LoVo (cell line): ENCODE measurements at places on chromosomes 3 and 15.

- no peak for DNase-seq
Observed at GRCh38 chr3:40605960-40606359, 81.2 kb downstream of the ZNF621 start.

- DNase-seq, result no peak
Observed at GRCh38 chr3:55567615-55568014, 80.5 kb upstream of the WNT5A start.

GRCh38 chr15:44296625-44297524 lies 8.4 kb downstream of the GOLM2 start:
- DNase-seq, result peak; percentile 79

DNA sequence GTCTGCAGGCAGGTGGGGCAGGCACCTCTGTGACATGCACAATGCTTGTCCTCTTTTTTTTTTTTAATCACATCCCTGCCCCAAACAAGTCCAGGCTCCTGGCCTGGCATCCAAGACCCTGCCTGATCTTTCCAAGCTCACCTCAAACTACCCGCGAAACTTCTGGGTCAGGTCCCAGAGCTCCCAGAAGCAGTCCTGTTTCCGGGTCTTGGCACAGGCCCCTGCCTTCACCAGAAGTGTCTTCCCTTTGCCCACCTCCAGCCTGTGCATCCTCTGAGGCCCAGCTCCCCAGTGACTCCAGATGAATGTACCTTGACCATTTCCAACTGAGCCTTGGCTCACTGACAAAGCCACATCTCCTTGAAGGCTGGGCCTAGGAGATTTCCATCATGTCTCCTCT lies 23.0 kb downstream of the PLA2G4E start:
- DNase-seq, result no peak

DNA sequence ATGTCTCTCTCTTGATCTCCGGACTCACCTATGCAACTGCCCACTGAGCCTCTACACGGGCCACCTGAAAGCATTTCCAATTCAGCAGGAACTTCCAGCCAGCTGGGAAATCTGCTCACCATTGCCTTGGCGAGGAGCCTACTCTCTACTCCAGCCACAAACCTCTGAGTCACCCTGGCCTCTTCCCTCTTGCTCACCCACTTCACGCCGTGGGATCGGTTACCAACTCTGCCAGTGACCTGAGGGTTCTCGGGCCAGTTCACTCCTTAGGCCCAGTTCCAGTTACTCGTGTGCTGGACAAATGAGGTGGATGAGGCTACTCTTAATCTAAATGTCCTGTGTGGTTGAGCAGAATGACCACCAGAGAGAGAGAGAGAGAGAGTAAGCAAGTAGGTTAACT lies 70.1 kb downstream of the CEMIP start:
- peak; percentile 70 for DNase-seq

- no peak for DNase-seq
Observed at GRCh38 chr15:46242935-46243334, 608.1 kb downstream of the SQOR start.

- DNase-seq, result no peak
Observed at GRCh38 chr3:41346698-41347270, 147.5 kb downstream of the CTNNB1 start.

- DNase-seq, result peak; percentile 68
Observed at GRCh38 chr3:149366031-149366430, 11.4 kb downstream of the TM4SF1 start.

DNA sequence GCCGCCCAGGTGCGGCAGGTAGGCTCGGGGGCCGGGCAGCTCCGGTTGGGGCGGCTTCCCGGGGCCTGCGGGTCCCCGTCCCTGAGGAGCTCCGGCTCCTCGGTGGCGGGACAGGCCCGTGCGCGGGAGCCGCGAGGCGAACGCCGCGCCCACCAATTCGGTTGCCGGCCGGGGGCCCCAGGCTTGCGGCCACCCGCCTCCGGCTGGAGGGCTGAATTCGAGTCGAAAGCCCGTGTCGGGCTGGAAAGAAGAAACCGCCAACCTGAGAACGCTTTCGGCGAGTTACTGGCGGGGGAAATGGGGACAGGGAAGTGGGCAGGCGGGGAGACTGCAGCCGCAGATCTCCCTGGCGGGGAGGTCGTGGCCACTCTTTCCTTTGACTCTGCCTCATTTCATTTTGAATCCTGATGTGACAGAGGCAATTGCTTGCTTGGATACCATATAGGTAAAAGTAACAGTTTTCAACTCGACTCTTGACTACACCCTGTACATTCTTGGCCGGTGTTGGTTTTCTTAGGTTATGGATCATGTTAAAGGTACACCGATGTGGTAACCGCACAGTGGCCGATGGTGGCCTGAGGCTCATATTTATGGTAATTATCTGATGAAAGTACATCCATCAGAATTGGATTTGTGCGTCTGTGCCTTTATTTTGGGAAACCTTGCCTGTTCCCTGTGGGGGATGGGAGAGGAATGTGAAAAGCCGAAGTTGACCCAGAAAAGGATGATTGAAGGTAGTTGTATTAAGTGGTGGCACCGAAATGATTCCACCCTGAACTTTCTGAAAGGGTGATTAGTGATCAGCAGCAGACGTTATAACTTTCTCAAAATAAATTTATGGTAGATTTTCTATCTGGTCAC lies 1.7 kb downstream of the B3GNT5 start:
- no peak for DNase-seq

DNA sequence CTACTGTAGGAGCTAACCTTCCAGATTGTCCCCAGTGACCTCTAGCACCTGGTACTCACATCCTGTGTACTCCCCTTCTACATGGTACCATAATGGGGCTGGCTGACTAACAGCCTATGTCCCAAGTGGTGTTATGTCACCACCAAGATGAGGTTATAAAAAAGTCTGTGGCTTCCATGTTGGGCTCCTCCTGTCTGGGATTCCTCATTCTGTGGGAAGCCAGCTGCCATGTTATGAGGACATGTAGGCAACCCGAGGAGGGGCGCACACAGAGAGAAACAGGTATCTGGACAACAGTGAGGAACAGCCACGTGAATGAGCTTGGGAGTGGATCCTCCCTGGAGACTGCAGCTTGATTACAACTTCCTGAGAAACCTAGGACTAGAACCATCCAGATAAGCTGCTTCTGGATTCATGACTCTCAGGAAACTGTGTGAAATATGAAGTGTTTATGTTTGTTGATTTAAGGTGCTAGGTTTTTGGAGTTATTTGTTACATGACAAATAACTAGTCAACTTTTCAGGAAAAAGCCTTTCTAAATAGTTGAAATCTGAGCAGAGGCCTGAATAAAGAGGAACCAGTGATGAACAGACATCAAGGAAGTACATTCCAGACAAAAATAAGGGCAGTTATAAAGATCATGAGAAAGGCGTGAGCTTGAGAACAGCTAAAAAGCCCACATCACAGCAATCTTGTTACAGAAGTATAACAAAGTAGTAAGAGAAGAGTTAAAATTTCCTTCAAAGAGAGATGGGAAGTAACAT lies 21.7 kb downstream of the GOLIM4 start:
- DNase-seq, result no peak

GRCh38 chr3:140863580-140864009 lies 78.0 kb upstream of the SLC25A36 start:
- peak; percentile 61 for DNase-seq

- no peak for DNase-seq
Observed at GRCh38 chr3:71759401-71759800, 5.7 kb downstream of the GPR27 start.

GRCh38 chr3:54706738-54707137 lies 221.1 kb downstream of the LRTM1 start:
- DNase-seq, result no peak

DNA sequence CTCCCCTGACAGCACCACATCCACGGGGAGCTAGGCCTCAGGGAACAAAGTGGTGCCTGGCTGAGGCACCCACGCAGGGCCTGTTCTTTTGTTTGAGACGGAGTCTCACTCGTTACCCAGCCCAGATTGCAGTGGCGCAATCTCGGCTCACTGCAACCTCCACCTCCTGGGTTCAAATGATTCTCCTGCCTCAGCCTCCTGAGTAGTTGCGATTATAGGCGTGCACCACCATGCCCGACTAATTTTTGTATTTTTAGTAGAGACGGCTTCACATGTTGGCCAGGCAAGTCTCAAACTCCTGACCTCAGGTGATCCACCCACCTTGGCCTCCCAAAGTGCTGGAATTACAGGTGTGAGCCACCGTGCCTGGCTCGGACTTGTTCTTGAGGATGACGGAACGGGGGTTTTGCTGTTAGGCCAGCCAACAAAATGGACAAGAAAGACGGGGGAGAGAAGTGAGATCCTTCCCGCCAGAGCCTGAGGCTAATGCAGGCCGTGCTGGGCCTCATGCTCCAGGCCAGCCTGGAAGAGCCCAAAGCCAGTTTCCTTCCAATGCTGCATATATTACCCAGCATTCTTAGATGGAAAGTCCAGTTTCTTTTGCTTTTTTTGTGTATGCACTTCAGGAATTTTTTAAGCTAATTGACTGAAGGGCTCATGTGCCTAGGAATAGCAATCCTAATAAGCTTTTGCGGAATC lies 28.1 kb upstream of the FURIN start:
- no peak for DNase-seq

- DNase-seq, result peak; percentile 55
Observed at GRCh38 chr3:48402281-48402732, 27.6 kb downstream of the PLXNB1 start.

- DNase-seq, result no peak
Observed at GRCh38 chr3:87073496-87074145, 82.7 kb upstream of the VGLL3 start.

- DNase-seq, result no peak
Observed at GRCh38 chr3:105356988-105357387, 9.7 kb upstream of the ALCAM start.

- no peak for DNase-seq
Observed at GRCh38 chr3:30855400-30856292, 38.8 kb downstream of the GADL1 start.

DNA sequence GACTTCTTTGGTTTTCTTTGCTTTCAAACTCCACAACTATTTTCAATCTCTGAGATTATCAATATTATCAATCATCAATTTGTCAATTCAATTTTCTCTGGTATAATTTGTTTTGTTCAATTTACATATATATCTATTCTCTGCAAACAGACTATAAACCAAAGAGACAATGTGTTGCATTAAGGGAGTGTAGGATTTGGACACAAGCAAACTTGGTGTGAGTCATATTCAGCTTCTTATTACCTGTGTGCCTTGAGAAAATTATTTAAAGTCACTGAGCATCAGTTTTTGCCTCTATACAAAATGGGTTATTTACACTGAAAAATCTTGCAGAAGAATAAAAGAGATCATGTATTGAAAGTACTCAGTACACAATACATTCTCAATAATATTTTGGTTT lies 177.8 kb downstream of the NECTIN3 start:
- no peak for DNase-seq

- DNase-seq, result no peak
Observed at GRCh38 chr3:162760789-162761188, 1264.2 kb downstream of the OTOL1 start.
